Activated naive CD8-positive, alpha-beta T cell treated with anti-CD3 and anti-CD28 coated beads for 36 hours (primary cell): ENCODE measurements at places on chromosomes 4 and X.

- no peak for DNase-seq
Measured at GRCh38 chr4:40581254-40582140, 48.2 kb downstream of the RBM47 start.

DNA sequence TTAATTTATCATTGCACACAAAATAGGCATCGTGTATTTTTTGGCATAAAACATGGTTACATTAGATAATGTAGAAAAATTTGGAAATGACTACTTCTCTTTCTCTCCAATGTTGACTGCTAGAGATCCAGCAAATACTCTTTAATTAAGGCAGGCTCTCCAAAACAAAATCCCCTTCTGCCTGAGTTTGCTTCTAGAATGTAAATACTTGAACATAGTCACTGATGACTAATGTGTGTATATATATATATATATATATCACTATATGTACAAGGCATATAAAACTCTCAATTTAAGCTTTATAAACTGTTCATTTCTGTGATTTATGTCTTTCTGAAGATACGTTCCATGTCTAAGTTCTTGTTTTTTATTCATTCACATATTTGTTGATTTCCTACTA is 67.2 kb upstream of the CAMK2D start:
- no peak for DNase-seq

DNA sequence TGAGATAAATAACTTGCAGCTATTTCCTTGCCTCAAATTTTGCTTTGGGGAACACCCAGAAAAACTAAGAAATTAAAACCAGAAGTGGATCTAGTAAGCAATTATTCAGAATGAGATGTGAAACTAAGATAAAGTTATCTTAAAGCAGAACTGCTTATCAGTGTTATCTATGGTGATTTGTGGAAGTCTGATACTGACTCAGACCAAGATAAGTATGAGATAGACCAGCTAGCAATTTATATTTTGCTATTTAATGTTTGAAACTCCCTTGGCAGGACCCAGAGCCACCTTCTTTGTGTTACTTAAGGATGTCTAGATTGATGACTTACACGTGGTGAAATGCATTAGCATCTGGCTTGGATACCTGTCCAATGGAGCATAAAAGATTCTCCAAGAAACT is 368.1 kb downstream of the EPHA5 start:
- no peak for DNase-seq

GRCh38 chr4:113613503-113613902 is 148.0 kb downstream of the CAMK2D start:
- no peak for DNase-seq

DNA sequence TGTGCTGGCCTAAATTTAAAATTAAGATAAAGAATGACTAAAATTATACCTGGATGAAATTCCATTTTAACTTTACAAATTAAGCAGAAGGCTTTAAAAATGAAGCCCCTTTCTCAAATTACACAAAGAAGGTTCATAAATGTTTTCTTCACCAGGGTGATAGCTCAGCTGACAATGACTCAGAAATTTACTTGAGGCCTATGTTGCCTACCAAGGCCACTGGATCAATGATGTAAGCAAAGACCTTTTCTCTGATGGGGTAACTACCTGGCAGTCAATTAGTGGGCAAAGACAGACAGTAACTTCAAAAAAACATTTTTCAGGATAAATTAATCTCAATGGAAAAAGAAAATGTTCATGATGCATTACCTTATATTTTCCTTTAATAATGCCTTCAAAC is 23.9 kb upstream of the GPR34 start:
- DNase-seq, result no peak

- no peak for DNase-seq
Measured at GRCh38 chrX:103831342-103831802, 685 bp downstream of the RAB9B start.

DNA sequence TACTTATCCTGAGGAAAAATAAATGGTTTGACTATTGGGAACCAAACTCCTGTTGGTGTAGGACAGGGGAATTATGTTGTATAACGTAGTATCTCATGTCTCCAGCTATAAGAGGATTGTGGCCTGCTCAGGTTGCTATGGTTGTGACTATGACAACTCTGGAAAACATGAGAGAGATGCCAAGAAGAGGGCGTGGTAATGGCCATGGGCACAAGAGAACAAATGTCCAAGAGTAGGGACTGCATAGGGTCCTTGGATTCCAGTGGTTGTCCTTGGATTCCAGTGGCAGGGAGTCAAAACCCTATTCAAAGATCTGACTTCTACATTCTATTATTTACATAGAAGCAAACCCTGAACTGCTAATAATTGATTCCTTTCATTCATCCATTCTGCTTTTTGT is 6.8 kb upstream of the MOB1B start:
- DNase-seq, result no peak

DNA sequence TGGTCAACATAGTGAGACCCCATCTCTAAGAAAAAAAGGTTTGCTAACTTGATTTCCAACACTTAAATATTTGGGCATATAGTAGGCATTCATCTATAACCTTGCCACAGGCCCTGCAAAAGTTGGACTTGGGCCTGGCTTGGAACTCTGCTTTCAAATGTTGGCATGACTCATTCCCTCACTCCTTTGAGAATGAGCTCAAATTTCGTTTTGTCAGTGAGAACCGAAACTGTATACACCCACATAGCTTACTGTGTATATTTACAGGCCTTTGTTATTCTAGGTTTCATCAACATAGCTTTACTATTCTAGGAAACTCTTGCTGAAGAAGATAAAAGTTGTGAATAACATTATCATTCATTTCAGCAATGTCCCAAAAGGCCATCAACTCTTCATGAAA is 88.7 kb upstream of the ELOVL6 start:
- DNase-seq, result peak; percentile 18

GRCh38 chr4:174373821-174374220 is 90.1 kb downstream of the CEP44 start:
- no peak for DNase-seq

DNA sequence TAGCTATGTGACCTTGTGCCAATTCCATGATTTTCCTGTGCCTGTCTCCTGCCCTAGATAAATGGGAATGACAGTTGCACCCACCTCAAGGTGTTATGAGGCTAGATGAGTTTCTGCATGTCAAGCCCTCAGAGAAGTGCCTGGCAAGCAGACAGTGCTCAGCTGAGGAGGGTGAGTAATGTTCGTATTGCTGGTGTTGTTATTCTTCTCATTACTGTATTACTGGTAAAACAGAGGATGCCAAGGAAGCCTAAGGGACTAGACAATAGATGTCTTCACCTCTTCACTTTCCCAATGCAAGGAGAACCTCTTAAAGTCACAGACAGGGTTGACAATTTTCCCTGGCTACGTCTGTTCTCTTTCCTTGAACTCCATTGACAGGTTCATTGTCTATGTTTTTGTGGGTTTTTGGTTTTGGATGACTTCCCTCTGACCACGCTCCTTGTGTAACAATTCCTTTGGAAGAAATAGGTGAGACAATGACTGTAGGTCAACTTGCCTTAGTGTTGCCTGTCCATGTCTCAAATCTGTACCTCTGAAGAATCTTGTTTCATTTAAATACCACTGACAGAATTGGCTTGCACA is 19.2 kb downstream of the ETDC start:
- no peak for DNase-seq

- DNase-seq, result peak; percentile 33
Measured at GRCh38 chrX:150569155-150569477, 695 bp downstream of the MTM1 start.

GRCh38 chr4:4914059-4914820 is 54.8 kb downstream of the MSX1 start:
- DNase-seq, result no peak

DNA sequence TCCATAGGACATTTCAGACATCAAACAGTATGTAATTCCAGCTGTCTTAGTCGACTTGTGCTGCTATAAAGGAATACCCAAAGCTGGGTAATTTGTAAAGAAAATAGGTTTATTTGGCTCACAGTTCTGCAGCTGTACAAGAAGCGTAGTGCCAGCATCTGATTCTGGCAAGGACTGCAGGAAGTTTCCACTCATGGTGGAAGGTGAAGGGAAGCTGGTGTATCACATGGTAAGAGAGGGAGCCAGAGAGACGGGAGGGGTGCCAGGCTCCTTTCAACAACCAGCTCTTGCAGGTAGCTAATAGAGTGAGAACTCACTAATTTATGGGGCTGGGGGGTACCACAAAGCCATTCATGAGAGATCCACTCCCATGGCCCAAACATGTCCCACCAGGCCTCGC is 253.0 kb upstream of the FGF13 start:
- DNase-seq, result no peak

GRCh38 chr4:84681486-84682274 is 98.8 kb downstream of the CDS1 start:
- DNase-seq, result peak; percentile 19

- no peak for DNase-seq
Measured at GRCh38 chr4:821181-821591, 4.7 kb downstream of the CPLX1 start.

- DNase-seq, result no peak
Measured at GRCh38 chrX:905848-906566, 275.4 kb downstream of the SHOX start.

GRCh38 chr4:41304221-41304620 is 47.5 kb downstream of the UCHL1 start:
- DNase-seq, result no peak

DNA sequence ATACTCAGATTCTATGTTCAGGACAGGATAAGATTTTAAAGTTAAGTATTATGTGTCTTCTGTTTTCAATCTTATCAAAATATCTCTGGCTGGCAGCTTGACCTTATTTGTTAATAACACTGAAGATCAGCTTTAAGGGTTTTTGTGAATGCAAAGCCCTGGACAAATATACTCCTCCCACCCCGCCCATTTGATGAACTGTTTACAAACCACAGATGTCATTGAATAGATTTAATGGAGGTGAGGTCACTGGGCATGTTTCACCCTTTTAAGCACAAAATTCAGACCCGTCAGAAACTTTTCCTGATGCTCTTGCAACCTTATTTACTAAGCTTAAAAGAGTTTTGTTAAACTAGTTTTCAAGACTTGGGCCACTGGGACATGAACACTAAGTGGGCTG is 10.1 kb upstream of the CXCL8 start:
- no peak for DNase-seq

GRCh38 chrX:119986203-119986602 is 42.7 kb upstream of the NKAP start:
- DNase-seq, result no peak

GRCh38 chrX:3811331-3812311 is 98.2 kb upstream of the PRKX start:
- DNase-seq, result peak; percentile 26

- DNase-seq, result no peak
Measured at GRCh38 chr4:168817370-168817769, 192.7 kb downstream of the CBR4 start.

DNA sequence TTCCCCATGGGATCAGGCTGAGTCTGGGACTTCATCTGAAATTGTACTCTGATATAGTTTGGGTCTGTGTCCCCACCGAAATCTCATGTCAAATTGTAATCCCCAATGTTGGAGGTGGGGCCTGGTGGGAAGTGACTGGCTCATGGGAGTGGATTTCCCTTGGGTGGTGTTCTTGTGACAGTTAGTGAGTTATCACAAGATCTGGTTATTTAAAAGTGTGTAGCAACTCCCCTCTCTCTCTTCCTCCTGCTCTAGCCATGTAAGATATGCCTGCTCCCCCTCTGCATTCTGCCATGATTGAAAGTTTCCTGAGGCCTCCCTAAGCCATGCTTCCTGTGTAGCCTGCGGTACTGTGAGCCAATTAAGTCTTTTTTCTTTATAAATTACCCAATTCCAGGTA is 61.0 kb downstream of the RASGEF1B start:
- DNase-seq, result no peak

GRCh38 chrX:103503853-103504207 is 15.5 kb downstream of the RAB40A start:
- no peak for DNase-seq

- no peak for DNase-seq
Measured at GRCh38 chrX:135194684-135195083, 23.5 kb upstream of the CT55 start.

DNA sequence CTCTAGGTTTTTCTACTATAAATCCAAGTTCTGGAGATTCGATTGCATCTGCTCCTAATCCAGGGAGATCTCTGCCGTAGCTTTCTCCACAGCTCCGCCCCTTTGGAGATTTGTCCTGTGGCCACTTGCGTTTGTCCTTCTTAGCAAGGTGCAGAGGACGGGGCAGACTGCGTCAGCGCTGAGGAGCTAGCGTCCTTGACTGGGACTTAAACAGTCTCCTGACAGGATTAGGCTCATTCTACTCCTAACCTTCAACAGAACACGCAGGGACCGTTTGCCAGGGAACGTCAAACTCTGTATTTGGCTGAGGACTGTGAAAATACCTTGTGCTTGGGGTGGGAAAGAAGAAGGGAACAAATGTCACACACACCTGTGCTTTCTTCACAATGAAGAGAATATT is 38.6 kb downstream of the SORBS2 start:
- no peak for DNase-seq

GRCh38 chr4:17008834-17009345 is 110.4 kb upstream of the LDB2 start:
- DNase-seq, result no peak

DNA sequence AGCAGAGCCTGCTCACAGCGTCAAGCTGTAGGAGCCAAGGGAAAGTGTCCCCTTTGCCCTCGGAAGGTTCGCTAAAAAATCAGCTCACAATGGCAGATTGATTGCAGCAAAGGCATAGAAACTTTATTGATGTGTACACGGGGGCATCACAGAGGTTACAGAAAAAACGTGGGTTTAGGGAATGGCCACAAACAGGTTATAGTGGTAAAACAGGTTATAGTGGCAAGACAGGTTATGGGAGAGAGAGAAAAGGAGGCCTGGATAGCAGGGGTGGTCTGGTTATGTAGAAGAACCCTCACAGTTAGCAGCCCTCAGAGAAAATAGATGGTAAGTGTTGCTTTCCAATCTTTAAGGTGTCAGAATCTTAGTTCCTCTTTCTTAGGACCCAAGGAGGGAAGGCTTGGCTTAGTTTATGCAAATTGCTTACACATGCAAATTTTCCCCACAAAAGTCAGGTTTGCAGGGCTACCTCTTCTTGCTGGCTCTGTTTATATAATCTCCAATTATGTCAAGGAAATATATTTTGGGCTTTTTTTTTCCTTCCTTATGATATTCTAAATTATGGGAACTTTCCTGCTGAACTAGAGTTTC is 113.7 kb downstream of the BMP15 start:
- DNase-seq, result no peak

- no peak for DNase-seq
Measured at GRCh38 chr4:79653871-79654270, 245.8 kb upstream of the GK2 start.

- no peak for DNase-seq
Measured at GRCh38 chr4:6992728-6993677, 50.2 kb upstream of the TADA2B start.

- no peak for DNase-seq
Measured at GRCh38 chr4:15648600-15648999, 6.6 kb downstream of the FBXL5 start.

DNA sequence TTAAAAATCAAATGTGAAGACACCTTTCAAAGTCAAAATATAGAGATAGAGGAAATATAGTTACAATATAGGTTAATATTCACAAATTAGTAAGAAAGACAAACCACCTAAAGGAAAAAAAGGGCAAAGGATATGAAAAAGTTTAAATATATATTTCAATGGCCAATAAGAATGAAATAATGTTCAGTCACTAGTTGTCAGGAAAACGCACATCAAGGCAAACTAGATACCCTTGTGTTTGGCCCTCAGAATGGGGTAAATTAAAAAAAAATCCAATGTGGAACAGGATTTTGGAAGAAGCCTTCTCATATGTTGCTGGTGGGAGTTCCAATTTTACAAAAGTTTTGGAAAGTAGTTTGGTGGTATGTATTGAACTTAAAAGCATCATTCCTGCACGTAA is 2.4 kb downstream of the ZNF41 start:
- DNase-seq, result no peak
